Activated CD8-positive, alpha-beta memory T cell treated with anti-CD3 and anti-CD28 coated beads, Interleukin-2, amount 50 U/mL, for 48 hours (primary cell): ENCODE measurements at places on chromosomes 1 and 21.
A peak's percentile ranks its signal among the peaks of the same experiment; 100 is the strongest.

GRCh38 chr1:9270290-9270883 lies 22.3 kb upstream of the SPSB1 start:
- DNase-seq = no peak

- no peak for DNase-seq
Observed at GRCh38 chr1:33060579-33061083, 20.3 kb upstream of the AZIN2 start.

- no peak for DNase-seq
Observed at GRCh38 chr1:230647321-230647720, 5.0 kb downstream of the COG2 start.

DNA sequence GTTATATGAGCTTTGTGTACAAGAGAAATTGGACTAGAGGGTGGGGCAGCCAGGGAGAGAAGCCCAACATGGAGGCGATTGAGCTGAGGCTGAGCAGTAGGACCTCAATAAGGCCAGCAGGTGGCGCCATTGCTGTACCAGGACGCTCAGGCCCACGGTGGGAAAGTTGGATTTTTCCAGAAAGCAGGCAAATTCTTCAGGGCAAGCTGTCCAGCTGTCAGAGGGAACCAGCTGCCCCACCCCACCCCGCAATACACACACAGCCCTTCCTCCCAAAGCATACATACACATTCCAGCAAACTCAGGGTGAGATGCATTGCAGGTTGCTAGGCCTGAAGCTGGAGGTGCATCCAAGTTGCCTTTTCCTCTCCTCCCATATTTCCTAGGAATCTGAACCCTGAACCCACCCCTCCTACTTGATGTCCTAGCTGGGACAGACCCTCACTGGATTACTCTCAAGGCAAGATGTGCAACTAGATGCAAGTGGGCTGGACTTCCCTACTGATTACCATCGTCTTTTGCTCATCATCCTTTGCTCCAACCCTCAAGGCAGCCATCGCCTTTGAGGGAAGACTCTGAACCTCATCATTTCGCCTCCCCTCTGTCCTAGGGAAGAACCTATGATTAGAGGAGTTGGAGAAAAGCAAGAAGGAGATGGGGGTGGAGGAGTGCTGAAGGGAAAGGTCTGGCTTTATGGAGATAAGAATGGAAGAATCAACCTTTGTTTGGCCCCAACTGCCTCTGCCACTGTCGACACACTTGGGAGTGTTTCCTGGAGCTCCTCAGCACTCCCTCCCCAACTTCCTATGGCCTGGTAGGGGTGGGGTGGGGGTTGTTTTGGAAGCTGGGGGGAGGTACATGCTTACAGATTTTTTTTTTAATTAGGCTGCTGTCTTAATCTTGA lies 25.5 kb downstream of the CD34 start:
- peak; percentile 87 for DNase-seq

GRCh38 chr1:244653439-244654107 lies 647 bp downstream of the DESI2 start:
- DNase-seq = no peak

DNA sequence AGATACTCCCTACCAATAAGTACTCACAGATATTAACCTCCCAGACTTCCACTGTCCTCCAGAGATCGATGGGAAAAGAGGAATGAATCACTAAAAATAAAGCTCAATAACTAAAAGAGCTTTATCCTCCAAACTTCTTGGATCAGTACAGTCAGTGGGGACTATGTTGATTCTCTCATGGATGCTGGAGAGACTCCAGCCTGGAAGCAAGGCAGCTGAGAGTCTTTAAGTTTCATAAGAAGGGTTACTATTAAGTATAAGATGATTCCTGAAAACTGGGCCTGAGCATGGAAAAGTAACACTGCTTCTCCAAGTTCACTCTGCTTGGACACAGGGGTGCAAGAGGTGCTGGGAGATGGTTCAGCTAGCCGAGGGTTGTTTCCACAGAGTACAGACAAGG lies 6.2 kb upstream of the DDR2 start:
- DNase-seq = no peak

- DNase-seq = no peak
Observed at GRCh38 chr1:1084372-1085170, 10.5 kb upstream of the RNF223 start.

- no peak for DNase-seq
Observed at GRCh38 chr1:3610527-3611169, 660 bp downstream of the MEGF6 start.
